ENCODE measurements at places on chromosomes 16 and 17.

- DNase-seq: no peak
These were observed 1.1 kb upstream of the LCMT1 start for GRCh38 chr16:25110387-25110947.

DNA sequence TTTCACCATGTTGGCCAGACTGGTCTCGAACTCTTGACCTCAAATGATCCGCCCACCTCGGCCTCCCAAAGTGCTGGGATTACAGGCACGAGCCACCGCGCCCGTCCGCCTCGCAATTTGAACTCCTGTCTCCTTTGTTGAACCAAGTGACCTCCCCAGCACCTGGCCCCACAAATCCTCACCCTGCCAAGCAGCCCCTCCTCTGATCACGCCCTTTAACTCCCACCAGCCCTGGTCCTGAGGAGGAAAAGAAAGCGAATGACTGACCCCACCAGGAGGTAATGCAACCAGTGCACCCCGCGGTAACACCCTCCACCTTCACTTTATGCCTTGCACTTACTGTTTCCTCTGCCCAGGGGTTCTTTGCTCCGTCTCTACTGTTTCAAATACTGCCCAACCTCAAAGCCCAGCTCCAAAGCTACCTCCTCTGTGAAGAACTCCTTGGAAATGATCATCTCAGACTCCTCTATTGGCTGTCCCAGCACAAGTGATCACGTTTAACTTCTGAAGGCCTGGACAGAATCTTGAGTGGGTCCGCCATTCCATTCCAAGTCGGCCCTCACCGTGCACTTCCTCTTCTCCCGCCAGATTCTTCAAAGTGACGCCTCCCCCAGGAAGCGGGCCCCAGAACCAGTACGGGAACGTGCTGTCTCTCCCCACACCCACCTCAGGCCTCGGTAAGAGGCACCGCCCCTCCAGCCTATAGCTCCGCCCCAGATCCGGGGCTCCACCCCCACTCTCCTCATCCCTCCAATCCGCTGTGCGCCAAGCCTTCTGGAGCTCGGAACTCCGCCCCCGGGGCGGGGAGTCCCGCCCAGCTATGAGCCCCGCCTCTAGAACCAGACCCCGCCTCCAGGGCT, 4.4 kb downstream of the CD19 start:
- peak; percentile 96 for DNase-seq

DNA sequence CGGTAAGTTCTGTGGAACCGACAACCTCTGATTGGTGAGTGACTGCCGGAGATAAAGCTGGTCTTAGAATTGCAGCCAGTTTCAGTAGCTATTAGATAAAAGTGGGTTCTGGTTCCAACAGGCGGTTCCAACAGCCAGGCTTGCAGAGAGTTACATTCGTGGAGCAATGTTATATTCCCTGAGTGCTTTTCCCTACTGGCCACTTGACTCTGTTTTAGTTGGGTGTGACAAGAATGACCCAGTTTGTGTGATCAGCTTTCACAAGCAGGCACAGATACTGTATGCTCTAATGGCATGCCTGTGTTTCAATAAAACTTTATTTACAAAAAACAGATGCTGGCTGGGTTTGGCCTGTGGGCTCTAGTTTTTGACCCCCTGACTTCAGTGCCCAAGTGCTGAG, 196.6 kb downstream of the SNX29 start:
- no peak for DNase-seq

GRCh38 chr16:15751940-15752339, 101.9 kb downstream of the NDE1 start:
- no peak for DNase-seq

GRCh38 chr16:2040041-2040786, 7.4 kb downstream of the NTHL1 start:
- DNase-seq: no peak

GRCh38 chr16:79845033-79845733, 244.6 kb upstream of the MAF start:
- DNase-seq: no peak

DNA sequence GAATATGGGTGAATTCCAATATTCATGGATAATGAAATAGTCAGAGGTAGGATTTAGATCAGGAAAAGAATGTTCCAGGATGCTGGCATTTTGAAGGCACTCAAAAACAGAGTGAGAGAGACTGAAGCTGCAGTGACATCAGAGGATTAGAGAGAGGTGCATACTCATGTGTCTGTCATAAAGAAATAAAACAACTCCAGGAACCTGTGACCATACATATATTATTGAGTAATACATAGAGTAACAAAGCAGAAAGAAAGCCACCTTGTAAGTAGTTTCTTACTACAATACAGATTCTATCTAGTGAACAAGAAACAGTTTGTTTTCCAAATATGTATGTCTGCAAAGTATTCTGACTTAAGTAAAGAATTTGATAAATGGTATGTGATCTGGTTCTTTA, 62.3 kb upstream of the PHOSPHO1 start:
- no peak for DNase-seq

- no peak for DNase-seq
These were observed 541.9 kb upstream of the EEF2KMT start for GRCh38 chr16:5639531-5639930.

- DNase-seq: peak; percentile 27
These were observed 214.9 kb downstream of the STX8 start for GRCh38 chr17:9360677-9361081.

DNA sequence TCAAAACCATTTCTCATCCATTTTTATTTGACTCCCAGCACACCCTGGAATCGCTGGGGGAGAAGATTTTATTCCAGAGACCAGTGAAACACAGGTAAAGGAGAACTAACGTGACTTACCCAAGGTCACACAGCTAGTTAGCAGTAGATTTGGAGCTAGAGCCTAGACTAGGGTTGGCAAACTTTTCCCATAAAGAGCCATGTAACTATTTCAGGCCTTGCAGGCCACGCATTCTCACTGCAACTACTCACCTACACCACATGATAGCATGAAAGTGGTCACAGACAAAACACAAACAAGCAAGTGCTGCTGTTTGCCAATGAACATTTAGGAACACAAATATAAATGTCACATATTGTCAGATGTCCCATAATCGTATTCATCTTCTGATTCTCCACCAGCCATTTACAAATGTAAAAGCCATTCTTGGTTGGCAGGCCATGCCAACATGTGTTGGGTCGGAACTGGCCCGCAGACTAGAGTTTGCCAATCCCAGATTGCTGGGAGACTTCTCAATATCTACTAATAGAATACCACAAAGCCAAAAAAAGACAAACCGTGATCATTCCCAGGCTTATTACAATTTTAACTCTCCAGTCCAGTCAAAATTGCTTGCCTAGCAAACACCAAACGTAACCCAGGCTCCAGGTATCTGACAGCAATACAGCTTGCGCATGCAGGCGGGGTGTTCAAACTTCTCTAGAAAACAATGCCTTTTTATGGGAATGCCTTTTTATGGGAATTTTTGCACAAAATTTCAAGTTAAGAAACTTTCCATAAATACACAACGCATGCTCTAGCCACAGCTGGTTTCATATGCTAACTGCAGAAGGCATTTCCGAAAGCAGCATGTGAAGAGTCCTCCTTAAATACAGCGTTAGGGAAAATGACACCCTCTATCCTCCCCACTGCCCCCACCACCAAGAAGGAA, 20.9 kb downstream of the ZFHX3 start:
- no peak for DNase-seq

GRCh38 chr17:67442787-67443624, 65.9 kb downstream of the PITPNC1 start:
- DNase-seq: no peak

DNA sequence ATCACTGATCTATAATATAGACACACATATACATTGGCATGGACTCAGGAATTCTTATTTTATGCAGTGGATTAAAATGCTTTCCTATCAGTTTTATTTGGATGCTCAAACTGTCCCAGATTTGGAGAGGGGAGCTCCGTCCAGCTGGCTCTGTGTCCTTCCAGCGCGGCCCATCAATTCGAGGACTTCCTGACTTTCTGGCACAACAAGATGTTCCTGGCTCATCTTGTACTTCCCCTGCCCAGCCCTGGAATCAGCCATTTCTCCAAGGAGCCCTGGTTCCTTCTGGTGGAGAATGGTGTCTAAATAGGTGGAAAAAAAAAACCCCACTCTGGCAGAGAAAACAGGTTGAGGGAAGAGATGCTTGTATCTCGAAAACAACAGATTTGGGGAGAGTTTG, 94.5 kb downstream of the CRISPLD2 start:
- no peak for DNase-seq

- DNase-seq: no peak
These were observed 32.5 kb downstream of the ANKRD40 start for GRCh38 chr17:50675190-50675589.

DNA sequence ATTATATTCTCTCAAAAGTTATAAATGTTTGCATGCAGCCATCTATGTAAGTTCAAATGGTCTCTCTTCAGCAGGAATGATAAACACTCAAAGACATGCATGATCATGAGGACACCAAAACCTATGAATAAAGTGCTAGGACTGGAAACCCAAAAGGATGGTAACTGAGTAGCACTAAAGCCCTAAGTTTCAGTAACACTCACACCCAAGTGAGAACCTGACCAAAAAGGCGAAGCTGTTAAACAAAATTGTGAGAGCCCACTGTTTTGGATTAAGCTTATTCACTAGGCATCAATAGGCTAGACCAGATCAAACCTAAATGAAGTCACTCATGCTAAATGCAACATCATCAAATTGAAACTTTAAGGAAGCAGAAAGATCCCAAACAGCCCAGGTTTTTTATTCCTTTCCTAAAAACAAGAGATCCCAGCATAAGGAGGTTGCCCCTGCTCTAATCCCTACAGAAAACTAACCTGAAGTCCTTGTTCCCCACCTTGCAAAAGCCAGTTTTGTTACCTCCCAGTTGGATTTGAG, 42.4 kb downstream of the GLG1 start:
- no peak for DNase-seq

- no peak for DNase-seq
These were observed 70.9 kb upstream of the ARL4D start for GRCh38 chr17:43327834-43328420.

DNA sequence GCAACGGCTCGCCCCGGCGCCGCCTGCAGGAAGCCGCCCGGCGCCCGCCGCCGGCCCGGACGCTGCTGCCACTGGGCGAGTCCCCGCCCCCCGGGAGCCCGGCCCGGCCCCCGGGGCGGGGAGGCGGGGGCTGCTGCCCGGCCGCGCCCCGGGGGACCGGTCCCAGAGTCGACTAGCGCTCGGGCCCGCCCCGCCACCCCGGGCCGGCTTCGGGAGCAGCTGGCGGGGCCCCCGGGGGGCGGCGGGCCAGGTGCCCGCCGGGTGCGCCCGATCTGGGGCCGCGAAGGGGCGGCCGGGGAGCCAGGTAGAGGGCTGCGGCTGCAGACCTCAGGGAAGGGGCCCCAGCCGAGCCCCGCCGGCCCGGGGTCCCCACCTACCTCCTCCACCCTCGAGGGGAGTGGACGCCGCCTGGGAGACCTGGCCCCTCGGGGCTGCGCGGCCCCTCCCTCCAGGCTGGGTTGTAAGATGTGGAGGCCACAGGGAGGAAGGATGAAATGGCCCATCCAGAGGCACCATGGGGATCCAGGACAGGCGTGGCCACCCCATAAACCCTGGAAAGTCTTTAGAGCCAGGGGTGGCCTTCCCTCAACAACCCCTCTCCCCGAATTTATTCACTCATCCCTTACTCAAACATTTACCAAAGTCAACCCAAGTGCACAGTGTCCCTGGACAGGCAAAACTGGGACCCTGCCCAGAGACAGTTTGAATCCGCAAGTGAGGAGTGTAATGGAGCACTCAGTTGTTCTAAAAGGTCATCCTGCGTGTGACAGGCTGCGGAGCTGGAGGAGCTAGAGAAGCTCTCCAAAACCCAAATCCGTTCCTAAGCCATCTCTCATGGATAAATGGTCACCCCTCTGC, at the start of gene CDYL2:
CDYL2 (minus strand) TSS at position 73 of the 858 bp plus-strand sequence. CDS start 425 bp downstream, outside the sequence.
- DNase-seq: peak; percentile 83

GRCh38 chr16:83356986-83357385, 450.8 kb upstream of the HSBP1 start:
- DNase-seq: no peak

DNA sequence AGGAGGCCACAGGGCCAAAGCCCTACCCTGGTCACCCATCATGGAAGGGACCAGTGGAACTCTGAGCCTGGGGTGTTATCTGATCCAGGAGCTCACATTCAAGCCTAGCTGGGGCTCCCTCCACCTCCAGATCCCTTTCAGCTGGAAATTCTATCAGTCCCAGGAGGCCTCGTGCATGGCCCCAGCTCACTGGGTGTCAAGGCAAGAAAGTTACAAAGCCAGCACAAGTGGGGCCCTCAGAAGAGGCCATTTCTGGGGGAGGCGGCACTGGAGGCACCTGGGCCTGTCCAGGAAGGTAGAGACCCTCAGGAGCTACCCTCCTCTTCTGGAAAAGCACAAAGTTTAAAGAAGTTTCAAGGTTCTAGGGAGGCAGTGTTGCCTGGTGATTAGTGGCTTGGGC, 4.8 kb downstream of the CA7 start:
- DNase-seq: no peak

DNA sequence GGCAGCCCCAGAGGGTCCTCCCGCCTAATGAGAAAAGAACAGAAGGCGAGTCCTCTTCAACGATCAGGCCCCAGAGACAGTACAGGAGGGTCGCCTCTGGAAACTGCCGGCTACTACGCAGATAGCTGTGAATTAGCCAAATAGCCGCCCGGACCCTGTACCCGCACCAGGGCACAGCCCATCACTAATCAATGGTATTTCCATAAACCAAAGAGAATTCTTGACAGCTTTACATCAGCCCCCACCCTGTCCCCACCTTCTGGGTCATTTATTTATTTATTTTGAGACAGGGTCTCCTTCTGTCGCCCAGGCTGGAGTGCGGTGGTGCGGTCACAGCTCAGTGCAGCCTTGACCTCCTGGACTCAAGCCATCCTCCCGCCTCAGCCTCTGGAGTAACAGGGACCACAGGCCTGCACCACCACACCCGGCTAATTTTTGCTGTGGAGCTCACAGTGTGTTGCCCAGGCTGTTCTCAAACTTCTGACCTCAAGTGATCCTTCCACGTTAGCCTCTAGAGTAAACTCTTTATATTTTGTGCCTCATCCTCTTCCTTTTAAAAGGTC, 805 bp upstream of the CLCN7 start:
- DNase-seq: no peak
